Stimulated activated CD4-positive, alpha-beta T cell treated with anti-CD3 and anti-CD28 coated beads, Interleukin-12 subunit alpha, Interleukin-12 subunit beta, amount 100 ng/mL, for 4 hours (primary cell): ENCODE measurements at places on chromosomes 13 and 19.

- DNase-seq: no peak
These were observed 2.6 kb downstream of the ERICH4 start for GRCh38 chr19:41445575-41445974.

- DNase-seq: no peak
These were observed 16.8 kb downstream of the SAMD4B start for GRCh38 chr19:39359026-39359425.

- peak; percentile 8 for DNase-seq
These were observed 48.8 kb downstream of the IRS2 start for GRCh38 chr13:109737606-109738005.

DNA sequence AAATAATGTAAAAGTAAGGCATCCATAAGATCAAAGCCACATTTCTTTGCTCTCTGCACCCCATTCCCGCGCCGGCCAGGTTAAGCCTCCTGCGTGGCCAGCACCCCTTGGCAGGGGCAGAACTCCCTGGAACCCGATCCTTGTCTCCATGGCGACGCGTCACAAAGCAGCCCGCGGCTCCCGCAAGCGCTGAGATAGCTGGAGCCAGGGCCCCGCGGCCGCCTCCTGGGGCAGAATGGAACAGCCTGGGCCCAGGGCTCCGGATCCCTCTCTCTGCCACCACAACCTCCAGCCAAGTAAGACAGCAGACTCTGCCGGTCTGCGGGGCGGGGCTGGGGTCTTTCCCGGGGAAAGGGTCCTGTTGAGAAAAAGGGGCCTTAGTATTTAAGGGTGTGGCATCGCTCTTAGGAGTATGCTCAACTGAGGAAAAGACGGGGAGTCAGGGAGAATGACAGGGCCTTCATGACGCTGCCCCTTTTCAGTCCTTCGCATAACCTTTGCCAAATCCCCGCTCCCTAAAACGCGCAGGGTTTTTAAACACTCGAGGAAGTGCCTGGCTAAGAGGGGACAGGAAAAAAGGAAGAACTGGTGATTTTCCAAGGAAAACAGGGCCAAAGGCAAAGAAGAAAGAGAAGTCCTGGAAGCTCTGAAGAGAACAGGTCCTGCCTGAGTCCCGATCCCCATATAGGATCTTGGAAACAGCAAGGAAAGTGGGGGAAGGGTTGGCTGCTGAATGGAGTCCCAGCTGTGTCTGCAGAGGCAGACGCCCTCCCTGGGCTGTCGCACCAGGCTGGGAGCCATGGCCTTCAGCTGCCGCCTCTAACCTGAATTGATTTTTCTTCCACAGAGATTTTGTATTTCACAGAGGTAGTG is at the start of gene TEX26:
TEX26 (plus strand) TSS at position 176 of the 873 bp plus-strand sequence; CDS start at position 236, 60 bp downstream.
- no peak for DNase-seq

DNA sequence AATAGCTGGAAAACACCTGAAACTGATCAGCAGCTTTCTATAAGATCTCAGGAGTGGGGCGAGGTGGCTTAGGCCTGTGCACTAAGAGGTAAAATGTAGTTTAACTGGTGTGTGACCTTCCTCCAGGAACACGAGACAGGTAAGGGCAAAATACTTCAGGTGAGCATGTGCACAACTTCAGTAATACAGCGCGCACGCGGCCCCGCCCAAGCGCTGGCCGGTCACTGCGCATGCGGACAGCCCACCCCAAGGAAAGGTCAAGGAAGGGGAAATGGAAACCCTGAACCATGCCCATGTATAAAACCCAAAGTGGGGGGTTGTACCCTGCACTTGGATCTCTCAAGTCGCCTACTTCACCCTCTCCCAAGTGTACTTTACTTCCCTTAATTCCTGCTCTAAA is 49.4 kb upstream of the ARHGEF7 start:
- no peak for DNase-seq

GRCh38 chr13:47226516-47226915 is 329.7 kb upstream of the HTR2A start:
- DNase-seq: no peak

DNA sequence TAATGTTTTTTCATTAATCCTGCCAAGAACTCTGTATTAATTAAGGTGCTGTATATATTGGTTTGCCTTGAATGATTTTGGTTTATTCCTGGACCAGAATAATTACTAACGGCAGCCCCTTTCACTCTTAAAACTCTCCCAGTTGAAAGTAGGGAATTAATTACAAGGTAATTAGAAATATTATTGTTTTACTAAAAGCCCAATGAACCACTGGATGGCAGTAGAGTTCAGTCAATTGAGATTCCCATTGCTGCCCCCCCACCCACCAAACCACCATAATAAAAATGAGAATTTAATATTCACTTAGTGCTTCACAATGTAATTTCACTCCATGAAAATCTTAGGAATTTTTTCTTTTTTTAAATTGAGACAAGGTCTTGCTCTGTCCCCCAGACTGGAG is 13.7 kb downstream of the WBP4 start:
- peak; percentile 20 for DNase-seq

DNA sequence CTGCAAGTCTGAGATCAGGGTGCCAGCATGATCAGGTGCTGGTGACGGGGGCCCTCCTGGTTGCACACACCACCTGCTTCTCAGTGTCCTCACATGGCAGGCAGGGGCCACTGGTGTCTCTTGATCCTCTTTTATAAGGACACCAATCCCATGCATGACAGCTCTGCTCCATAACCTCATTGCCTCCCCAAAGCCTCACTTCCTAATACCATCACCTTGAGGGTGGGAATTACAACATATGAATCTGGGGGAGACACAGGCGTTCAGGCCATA is 15.0 kb upstream of the MIER2 start:
- no peak for DNase-seq

GRCh38 chr13:48578516-48579164 is 45.8 kb upstream of the RCBTB2 start:
- DNase-seq: no peak

DNA sequence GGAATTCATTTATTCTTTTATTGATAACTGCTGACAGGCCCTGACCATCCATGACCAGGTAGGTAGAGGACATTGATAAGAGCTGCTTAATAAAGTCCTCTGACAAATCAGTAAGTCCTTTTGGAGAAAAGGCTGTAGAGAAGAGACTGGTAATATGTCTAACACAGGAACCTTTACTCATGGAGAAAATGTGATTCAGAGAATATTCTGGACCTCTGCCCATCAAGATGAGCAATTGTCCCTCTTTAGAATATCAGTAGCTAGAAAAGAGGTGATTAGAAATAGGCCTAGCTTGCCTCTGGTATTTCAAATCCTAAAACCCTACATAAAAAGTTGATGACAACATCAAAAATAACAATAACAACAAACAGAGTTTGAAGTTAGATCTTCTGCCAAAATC is 642.3 kb downstream of the TBC1D4 start:
- no peak for DNase-seq

DNA sequence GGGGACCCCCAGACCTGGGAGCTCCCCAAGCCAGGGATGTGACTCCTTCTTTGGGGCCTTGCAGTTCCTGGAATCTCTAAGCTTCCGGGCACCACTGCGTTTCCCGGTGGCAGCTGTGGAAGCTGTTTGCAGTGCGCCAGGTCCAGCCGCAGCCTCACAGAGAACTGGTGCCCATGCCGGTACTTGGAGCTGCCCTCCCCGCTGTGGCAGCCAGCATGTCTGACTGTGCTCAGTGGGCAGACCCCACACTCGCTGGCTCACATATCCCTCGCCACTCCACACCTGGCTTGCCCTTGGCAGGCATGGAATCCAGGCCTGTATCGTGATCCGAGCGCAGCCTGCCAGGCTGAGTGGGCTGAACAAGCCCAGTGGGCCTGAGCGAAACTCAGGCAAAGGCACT is 753.2 kb upstream of the PCDH20 start:
- DNase-seq: no peak

DNA sequence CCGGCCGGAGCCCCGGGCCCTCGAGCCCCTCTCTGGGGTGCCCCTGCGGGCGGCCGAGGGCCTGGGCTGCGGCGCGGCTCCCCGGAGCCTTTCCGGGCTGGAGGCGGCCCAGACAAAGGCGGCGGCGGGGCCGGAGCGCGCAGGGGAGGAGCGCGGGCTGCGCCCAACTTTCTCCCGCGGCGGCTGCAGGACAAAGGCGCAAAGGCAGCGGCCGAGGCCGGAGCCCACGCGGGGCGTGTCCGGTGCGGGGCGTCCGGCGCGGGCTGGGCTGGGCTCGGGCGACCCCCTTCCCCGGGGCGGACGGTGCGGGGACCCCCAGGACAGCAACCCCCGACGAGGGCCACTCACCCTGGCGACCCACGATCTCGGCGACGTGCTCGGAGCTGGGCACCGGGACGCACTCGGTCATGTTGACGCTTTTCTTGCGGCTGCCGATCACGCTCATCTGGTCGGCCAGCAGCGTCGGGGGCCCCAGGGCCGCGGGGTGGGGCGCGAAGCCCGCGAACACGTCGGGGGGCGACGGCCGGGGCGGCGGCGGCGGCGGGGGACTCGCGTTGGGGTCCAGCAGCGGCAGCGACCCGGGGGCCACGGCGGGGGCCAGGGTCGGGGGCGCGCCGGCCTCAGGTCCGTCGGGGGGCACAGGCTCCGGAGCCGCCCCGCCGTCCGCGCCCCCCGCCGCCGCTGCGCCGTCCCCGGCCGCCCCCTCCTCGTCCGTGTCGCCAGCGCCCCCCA is 843 bp downstream of the MEX3D start:
- no peak for DNase-seq

DNA sequence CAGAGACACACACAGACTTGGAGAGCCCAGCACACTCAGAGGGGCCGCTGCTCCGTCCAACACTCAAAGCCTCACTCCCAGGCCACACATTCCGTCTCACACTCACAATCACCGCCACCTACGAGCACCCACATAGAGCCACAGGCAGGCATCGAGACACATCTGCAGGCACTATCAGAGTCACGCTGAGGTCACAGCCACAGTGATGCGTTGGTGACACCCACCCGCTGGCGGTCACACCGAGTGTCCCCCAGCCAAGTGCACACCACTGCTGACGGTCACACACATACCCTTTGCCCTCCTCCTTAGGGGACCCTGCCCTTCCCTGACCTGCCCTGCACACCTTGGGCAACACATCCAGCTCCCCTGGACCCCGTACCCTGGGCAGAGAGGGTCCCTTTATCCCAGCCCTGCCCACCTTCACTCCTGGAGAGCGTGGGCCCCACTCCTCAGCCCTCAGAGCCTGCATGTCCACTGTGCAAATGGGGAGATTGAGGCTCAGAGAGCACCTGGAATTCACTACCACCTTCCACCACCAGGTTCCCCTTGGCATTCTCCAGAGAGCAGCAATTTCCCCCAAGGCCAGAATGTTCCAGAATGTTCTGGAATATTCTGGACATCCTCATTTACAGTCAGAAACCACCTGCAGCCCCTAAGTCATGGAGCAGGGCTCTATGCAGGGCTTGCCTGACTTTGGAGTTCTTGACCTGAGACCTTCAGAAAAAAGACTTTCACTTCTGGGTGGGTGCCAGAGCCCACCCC is 5.4 kb downstream of the FUT5 start:
- DNase-seq: no peak

DNA sequence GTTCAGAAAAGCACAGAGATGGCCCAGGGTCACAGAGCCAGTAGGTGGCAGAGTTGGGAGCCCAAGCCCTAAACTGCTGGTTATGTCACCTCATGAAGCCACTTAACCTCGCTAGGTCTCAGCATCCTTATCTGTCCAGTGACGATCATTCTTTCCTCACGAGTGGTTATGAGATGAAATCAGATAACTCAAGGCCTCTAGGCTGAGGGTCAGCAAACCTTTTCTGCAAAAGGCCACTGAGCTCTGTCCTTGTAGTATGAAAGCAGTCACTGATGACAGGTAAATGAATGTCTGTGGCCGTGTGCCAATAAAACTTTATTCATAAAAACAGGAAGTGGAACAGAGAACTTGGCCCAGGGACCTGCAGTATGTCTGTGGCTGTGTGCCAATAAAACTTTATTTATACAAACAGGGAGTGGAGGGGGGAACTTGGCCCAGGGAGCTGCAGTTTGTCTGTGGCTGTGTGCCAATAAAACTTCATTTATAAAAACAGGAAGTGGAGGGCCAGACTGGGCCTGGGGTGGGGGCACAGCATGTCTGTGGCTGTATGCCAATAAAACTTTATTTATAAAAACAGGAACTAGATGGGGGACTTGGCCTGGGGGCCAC is 71.2 kb downstream of the GNG7 start:
- DNase-seq: no peak

DNA sequence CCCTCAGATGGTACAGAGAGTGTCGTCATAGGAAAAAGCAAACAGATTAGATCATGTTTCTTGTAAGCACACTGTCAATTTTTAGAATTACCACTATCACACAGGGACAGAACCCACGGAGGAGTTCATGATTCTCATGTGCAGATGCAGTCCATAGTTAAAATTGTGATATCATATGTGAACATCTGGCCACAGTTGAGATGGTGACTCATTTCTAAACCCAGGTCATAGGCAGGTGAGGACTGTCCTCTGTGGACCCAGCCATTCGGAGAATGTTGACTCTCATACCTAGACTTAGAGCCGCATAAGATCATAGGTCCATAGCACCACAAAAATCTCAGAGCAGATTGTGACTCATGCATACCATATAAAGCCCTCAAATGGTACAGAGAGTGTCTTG is 17.8 kb upstream of the ZNF730 start:
- DNase-seq: no peak

DNA sequence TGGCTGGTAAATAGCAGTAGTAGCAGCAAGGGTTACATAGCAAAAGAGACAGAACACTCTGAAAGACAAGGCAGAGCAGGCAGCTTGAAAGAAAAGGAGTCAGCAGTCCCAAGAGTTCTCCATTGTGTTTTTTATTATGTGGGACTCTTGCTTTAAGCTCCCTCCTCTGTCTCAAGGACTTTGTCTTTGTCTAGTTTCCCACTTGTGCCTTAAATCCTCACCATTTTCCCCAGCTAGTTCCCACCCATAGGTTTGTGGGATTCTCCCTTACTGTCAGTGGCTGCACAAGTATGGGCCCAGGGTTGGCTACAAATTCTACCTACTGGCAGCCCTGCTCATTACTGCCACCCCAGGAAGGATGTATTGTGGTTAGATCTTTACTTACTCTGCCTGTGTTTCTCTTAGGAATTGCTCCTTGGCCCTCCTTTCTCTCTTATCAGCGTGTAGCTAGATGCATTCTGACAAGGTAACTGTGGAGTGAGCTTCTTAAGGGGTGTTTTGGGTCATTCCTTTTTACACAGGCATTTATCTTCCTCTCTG is 413.4 kb upstream of the PCDH9 start:
- DNase-seq: no peak

- DNase-seq: no peak
These were observed 1.5 kb downstream of the SPATA13 start for GRCh38 chr13:24161980-24162525.

DNA sequence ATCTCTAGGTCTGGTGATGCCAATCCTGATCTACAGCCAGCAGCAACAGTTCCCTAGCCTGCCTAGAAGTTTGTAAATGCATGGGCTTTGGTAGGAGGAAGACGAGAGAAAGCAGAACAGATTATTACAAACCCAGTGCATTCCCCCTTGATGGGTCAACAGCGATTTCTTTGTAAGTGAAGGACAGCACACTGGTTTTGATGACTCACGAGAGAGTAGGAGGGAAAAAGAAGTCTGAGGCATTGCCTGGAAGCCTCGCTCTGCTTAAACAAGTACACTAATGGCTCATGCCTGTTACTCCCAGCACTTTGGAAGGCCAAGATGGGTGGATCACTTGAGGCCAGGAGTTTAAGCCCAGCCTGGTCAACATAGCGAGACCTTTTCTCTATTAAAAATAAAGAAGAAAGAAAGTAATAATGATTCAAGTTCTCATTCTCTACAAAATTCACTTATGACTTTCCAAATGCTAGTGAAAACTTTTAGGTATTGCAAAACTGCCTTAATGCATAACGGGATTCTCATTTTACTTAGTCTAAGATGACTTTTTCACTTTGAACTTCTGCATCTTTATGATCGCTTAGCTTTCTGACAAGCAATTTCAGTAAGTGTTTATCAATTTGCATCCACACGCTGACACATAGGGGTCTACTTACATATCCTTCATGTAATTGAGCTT is 47.7 kb upstream of the USPL1 start:
- DNase-seq: no peak
